ENCODE measurements at places on chromosomes 3 and 15.

GRCh38 chr3:72338082-72338941, 509.9 kb downstream of the SHQ1 start:
- DNase-seq, result no peak

DNA sequence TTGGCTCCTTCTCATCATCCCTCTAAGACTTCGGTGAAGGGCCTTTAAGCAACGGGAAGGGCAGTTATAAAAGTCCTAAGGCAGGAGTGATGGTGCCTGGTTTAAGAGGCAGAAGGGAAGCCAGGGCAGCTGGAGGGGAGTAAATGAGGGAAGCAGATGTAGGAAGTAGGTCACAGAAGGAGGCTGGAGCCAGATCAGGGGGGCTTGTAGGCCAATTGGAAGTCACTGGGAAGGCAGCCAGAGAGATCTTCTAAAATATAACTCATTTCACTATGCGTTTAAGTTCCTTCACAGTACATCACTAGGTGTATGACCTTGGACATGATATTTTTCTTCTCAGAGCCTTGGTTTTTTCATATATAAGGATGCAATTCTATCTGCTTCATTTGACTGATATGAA, 94.7 kb downstream of the MYH15 start:
- DNase-seq, result no peak

DNA sequence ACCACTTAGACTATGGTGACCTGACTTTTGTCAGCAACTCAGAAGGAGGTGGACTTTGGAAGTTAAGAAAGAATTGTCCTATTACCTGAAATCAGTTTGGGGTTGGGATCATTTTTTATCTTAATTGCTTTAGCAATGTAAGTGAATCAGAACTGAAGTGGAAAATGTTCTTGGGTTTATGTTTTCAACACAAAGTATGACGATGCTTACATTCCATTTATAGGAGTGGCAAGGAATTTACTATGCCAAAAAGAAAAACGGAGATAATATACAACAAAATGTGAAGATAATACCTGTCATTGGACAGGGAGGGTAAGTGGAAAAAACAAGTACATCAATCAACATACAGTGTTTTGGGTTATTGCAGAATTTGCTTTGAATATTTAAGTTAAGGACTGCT, 116.1 kb downstream of the PDE8A start:
- no peak for DNase-seq

DNA sequence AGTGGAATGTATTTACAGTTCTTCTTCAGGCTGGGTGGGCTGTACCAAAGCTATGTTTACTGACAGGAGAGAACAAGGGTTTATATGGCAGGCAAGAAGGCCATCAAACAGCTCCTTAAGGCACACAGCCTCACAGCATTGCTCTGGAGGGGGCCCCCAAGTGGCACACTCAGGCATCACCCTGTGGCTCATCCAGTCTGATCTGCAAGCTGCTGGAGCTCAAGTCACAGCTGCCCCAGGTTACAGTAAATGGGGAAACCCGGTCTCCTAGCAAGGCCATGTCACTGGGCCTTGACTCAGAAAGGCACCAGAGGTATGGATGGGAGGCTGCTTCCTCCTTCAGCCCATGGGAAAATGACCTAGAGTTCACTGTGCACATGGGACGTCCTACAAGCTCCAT, 67.5 kb downstream of the TFG start:
- no peak for DNase-seq

GRCh38 chr3:25437953-25438352, 9.9 kb downstream of the RARB start:
- DNase-seq, result no peak

- no peak for DNase-seq
Observed at GRCh38 chr15:67501836-67502461, 19.0 kb upstream of the C15orf61 start.

- DNase-seq, result no peak
Observed at GRCh38 chr3:66800941-66801545, 197.1 kb upstream of the KBTBD8 start.

- DNase-seq, result no peak
Observed at GRCh38 chr3:194046995-194047645, 88.8 kb upstream of the HES1 start.

DNA sequence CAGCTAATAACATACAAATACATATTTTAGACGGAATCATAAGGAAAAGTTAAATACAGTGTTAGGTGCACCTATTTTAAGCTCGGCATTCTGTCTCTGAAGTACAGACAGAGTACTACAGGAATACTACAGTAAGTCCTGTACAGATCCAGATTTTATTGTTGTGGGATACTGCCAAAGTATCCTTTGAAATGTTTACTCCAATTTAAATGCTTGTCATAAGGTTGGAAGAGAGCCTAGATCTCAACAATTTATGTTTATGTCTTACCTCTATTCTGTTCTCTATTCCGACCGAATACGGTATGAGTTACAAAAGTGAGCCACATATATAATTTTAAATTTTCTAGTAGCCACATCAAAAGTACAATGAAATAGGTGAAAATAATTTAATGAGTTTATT, 25.3 kb downstream of the PLD1 start:
- no peak for DNase-seq

- no peak for DNase-seq
Observed at GRCh38 chr3:156469456-156469855, 85.5 kb downstream of the SSR3 start.

GRCh38 chr3:69406163-69406562, 20.3 kb upstream of the FRMD4B start:
- DNase-seq, result no peak

- DNase-seq, result no peak
Observed at GRCh38 chr3:124627501-124627908, 102.7 kb upstream of the UMPS start.
